ENCODE measurements at places on chromosomes 5 and 9.
A peak's percentile ranks its signal among the peaks of the same experiment; 100 is the strongest.

DNA sequence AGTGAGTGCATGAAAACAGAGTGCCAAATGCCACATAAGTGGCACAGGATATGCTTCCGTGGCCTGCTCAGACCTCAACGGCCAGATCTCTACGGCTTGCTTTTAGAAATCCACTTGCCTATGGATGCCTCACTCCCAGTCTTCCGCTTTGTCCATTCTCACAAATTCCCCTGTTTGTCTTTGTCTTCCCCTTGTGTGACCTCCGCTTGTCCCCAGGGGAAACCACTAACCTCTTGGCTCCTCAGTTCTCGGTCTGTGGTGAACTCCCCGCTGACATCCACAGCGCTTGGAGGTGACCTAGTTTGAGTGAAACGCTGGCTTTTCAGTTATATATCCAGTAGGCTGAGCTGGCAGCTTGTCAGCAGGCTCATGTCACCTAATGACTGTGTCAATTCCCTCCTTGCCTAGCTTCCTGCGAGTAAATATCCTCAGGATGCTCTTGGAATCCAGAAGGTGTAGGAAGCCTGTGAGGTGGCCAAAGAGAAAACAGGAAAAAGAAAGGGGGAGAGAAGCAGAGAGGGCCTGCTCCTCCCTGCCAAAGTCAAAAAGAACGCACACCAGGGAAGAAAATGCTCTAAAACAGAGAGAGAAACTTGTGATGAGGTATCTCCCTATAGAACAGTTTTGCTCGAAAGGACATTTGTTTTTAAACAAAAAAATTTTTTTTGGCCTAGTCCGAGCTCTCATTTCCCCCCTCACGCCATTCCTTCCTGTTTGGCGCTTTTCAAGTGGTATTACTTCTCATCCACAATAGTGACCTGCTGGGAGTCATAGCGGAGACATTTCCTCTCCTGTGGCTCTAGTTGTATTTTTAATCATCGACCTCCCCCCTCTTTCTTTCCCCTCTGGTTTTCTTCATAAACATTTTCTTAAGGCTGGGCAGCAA, 101.6 kb upstream of the SPRY4 start:
- DNase-seq, result no peak

DNA sequence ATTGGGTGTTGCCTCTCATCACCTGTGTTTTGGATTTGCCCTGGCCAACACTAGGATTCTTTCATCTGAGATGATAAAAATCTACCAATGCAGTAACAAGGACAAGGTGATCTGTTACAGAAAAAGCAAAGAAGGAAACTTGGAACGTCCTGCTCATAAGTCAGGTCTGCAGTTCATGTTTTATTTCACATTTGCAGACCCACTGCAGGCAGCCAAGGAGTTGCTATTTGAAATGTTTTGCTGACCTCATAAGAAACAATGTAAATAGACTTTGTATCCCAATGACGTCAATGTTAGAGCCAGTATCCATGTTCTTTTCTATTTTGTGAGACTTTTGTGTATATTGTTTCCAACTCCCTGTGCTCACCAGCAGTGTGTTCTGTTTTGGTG, 312.9 kb downstream of the DEPDC1B start:
- no peak for DNase-seq

DNA sequence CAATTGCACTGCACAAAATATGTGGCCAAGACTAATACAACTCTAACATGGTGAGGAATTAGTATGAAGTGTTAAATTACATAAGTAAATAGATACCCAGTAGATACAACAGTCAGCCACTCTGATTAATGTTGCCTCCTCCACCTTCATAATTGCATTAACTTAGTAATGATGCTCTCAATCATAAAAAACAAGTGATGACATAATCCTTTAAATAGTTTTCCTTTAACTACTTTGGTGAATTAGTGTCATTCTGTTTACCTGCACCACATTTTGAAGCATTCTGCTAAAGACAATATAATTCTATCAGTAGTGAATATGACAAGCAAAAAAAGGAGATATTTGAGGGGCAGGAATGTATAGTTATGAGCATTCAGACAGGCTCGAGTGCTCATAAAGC, 265.9 kb upstream of the SLC24A2 start:
- no peak for DNase-seq

- no peak for DNase-seq
Observed at GRCh38 chr5:99368726-99369125, 439.9 kb upstream of the CHD1 start.

DNA sequence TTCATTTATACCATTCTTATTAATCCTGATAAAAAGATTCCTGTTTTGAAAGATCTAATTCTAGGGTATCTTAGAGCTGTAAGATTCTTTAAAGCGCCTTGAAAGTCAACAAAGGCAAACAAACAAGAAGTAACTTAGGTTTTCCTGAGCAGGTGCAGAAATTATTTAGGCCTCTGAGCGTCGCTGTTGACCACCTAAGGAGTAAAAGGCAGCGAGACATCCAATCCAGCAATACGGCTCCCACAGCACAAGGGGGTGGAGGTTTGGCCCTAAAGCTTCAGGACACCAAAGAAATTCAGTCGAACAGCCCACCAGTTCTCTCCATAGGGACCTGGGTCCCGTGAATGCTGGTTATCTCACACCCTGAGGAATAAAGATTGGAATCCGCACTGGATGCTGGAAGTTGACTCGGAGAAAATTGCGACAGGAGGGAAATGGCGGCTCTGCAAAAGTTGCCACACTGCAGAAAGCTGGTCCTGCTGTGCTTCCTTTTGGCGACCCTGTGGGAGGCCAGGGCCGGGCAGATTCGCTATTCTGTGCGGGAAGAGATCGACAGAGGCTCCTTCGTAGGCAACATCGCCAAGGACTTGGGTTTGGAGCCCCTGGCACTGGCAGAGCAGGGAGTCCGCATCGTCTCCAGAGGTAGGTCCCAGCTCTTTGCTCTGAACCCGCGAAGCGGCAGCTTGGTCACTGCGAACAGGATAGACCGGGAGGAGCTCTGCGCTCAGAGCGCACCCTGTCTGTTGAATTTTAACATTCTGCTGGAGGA, at the start of gene PCDHGA2:
PCDHGA2 (plus strand) TSS at position 223 of the 769 bp plus-strand sequence.
- DNase-seq, result peak; percentile 74

DNA sequence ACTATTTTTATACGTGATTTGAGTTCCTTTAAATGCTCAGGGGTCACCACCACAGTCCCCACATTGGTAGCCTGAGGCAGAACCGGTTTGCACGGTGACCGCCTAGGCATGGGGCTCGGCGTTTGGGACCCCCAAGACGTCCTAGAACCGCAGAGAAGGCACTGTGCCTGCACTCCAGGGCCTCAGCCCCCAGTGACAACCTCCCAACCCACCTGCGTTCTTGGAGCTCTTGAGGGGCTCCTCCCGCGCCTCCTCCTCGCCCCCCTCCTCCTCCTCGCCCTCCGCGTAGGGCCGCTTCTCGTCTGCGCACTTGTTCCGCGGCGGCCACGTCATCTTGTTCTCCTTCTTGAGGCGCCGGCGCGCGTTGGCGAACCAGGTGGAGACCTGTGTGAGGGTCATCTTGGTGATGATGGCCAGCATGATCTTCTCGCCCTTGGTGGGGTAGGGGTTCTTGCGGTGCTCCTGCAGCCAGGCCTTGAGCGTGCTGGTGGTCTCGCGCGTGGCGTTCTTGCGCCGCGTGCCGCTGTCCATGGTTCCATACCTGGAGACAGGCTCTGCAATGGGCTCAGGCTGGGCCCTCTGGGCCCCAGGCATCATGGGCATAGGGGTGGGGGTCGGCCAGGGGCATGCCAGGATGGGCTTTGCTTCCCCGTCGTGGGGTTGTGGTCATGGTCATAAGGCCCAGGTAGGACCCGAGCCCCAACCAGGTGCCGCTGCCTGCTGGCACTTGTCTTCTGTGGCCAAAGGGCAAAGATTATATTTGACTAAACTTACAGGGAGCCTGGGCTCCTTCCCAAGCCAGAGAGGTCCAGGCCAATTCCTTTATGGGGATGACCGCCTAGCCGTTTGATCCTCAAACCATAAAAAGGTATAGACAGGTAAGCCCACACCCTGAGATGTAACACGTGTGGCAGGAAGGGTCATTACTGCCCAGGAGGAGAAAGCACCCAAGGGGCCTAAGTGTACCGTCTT, 3.1 kb downstream of the IRX4 start:
- DNase-seq, result no peak

DNA sequence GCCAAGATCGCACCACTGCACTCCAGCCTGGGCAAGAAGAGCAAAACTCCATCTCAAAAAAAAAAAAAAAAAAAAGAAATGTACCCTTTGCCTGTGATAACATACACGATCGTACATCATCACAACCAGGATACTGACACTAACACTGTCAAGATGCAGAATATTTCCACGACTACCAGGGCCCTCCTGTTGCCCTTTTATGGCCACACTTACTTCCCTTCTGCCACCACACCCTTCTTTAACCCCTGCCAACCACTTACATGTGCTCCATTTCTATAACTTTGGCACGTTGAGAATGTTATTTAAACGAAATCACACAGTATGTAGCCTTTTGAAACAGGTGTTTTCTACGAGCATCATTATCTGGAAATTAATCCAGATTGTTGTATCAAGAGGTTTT, 69.0 kb upstream of the OTULINL start:
- DNase-seq, result no peak

- no peak for DNase-seq
Observed at GRCh38 chr5:124071039-124071438, 559.1 kb downstream of the CSNK1G3 start.

DNA sequence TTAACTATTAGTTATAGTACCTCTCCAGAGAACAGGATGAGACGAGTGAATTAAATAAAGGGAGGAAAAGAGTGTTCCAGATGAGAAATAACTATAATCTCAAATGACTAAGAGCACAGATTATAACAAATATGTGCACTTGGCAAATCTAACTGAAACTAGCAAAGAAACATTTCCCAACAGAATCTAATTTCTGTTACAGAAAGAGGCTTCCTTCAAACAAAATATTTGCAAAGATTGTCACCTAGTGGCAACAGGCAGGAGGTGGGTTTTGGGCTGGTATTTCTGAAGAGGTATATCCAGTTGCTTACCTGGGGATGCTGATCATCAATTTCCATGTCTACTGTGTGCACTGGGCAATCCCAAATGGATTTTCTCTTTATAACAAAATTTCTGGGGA, 5.6 kb upstream of the SPDL1 start:
- DNase-seq, result no peak

DNA sequence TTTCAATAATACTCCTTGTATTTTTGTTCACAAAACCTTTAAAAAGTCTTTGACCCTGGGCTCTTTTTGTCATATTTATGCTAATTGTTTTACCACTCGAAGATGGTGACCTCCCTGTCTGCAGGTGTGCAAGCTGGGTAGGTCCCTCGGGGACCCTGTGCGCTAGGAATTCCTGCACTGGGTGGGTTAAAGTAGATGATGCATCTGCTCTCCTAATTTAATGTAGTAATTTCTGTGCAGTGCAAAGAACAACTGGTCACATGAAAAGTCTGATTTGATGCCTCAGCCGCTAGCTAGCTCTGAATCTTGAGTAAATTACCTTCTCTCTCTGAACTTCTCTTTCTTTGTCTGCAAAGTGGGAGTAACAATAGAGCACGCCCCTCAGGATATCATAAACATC, 139.1 kb upstream of the OTULINL start:
- no peak for DNase-seq

GRCh38 chr5:32646061-32646969, 61.0 kb downstream of the SUB1 start:
- DNase-seq, result no peak

DNA sequence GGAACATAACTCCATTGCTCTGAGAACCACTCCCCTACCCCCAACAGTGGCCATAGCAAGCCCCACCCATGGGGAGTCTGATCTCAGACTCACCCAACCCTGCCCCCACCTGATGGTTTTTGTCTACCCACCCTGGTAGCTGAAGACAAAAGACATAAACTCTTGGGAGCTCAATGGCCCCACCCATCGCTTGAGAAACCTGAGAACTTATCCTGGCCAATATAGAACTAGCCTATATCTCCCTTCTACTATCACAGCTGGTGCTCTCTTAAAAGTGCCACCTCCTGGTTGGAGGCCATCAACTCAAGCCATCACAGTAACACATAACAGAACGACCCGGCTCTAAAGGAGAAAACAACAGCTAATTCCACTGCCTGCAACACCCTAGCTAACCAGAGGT, 47.9 kb upstream of the SNAPC3 start:
- no peak for DNase-seq

DNA sequence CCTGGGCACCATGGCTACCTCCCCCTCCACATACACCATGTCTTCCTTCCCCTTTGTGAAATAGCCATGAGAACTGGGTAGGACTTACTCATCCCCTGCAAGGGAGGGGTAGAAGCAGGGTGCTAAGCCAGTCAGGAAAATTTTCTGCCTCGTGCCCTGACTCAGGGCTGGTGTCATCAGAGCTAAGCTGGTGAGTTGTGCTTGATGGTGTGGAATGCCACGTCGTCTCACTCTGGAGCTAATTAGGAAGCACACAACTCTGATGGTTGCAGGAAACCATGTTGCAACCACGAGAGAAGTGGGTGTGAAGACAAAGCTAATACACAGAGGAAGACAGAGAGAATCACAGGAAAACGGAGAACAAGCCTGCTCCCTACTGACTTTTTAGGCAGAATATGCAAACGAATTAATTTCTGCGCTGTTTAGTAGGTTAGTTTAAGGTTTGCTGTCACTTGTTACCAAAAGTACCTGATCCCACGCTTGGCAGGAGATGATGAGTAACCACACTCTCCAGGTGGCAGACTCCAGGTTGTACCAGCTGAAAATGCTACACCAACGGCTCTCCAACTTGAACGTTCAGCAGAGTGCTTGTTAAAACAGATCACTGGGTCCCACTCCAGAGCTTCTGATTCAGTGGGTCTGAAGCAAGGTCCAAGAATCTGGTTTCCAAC, 54.5 kb downstream of the STK10 start:
- DNase-seq, result no peak

DNA sequence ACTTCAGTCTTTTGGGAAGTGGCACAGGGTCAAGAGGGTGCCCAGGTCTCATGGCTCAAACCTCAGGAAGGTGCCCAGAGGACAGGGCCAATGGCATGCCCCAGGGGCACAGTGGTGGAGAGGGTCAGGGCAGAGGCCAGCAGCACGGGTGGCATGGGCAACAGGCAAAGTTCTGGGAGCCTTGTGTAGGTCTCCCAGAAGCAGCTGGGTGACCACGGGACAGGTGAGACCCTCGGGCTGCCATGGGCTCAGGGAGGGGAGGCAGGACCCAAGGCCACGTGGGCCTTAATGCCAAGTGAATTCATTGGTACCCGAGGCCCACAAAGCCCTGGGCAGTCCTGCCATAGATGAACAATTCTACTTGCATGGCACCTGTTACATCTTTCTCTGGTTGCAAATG, 72.4 kb upstream of the ADAMTS2 start:
- no peak for DNase-seq

Data from A549 (cell line).